ENCODE measurements at places on chromosomes 7 and 10. TPM values are rescaled to one million over a fixed set of nuclear protein-coding genes. Genes with fewer than 3 reads are reported as not detected.

GRCh38 chr10:11878776-11879175 is 55.6 kb downstream of the PROSER2 start:
- no peak for DNase-seq

DNA sequence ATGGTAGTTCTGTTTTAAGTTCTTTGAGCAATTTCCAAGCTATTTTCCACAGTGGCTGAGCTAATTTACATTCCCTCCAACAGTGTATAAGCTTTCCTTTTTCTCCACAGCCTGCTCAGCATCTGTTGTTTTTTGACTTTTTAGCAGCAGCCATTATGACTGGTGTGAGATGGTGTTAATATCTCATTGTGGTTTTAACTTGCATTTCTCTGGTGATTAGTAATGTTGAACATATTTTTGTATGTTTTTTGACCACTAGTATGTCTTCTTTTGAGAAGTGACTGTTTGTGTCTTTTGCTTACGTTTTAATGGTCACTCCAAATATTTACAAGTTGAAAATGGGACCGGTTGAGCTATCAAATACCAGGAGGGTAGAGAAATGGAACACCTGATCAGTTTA is 20.4 kb downstream of the GNG11 start:
- no peak for DNase-seq

The OR2A1 gene
- not detected for total RNA-seq

The ASAH2 gene
- 8.9 TPM for total RNA-seq

- DNase-seq, result no peak
Measured at GRCh38 chr10:132006966-132007365, 25.2 kb upstream of the BNIP3 start.

- no peak for DNase-seq
Measured at GRCh38 chr10:99393036-99393435, 37.4 kb downstream of the GOT1 start.

DNA sequence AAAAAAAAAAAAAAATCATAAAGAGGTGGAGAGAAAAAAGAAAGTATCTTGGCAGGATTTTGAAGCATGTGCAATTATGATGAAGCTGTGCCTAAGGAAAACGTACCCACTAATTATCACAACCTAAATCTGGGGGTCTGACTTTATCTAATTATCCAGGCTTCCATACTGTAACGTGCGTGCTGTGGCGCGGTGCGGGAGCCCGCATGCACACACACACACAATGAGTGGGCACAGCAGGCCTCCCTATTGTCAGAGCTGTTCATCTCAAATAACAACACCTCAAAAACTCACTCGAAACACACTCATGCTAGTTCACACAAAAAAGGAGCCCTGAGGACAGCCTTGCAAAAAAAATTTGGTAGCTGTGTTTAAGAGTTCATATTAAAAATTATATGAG is 31.9 kb downstream of the BEND7 start:
- no peak for DNase-seq

GRCh38 chr7:29463504-29464158 is 100.0 kb upstream of the PRR15 start:
- no peak for DNase-seq

DNA sequence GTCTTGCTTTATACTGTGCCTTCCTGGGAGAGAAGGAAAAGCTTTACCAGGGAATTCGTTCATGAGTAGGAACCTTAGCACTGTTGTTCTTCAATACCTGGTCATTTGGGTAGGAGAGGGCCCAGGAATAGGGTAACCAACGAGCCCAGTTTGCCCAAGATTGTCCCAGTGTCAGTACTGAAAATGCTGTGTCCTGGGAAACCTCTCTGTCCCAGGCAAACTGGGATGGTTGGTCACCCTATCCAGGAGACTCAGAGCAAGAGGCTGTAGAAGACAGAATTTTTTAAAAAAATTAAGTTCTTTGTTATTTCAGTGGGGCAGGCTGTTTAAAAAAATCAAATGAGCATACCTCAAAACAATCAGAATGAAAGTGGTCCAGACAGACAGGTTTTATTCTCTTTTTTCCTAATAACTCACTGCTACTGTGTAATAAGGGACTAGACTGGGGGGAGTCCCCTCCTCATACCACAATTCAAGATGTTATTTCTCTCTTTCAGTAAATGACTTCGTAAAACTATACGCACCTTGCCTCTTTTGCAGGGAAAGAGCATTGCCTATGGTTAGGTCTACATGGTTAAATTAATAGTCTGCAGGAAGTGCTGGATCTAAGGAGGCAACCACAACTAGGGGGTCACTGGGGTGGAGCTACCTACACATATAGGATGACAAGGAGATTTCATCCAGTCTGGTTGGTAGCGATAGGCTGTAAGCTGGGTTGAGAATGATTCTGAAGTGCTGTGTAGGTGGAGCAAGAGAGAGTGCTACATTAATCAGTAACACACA is 41.1 kb upstream of the FAM133B start:
- DNase-seq, result no peak

Data from HepG2 (cell line).